ENCODE measurements at places on chromosomes 1 and 21.

DNA sequence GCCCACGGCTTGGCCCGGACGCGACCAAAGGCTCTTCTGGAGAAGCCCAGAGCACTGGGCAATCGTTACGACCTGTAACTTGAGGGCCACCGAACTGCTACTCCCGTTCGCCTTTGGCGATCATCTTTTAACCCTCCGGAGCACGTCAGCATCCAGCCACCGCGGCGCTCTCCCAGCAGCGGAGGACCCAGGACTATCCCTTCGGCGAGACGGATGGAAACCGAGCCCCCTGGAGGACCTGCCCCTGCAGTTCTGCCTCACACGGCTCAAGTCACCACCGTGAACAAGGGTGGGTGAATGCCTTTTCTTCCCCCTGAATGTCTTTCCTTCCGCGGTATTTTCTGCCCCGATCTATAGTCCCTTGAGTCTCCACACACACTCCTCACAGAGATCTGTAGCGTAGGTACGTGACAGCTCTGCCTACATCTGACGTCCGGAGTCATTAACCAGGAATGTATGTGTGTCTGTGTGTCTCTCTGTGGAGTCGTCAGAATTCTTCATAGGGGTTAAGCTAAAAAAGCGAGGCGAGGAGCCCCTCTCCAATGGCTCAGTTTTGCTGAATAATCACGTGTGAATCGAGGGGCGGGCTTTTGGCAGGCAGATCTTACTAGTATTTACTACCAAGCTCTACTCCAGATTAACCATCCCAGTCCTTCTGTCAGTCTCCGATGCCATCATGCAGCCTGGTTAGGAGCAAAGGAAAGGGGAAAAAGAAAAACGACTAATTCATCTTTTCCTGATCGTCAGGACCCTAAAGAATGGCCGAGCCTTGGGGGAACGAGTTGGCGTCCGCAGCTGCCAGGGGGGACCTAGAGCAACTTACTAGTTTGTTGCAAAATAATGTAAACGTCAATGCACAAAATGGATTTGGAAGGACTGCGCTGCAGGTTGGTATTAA lies at the start of gene CDKN2C:
Gene CDKN2C, plus strand, starts transcription at position 635 of the 898 bp plus-strand sequence. Its CDS starts 124 bp downstream, at position 759.
- peak; percentile 76 for DNase-seq

DNA sequence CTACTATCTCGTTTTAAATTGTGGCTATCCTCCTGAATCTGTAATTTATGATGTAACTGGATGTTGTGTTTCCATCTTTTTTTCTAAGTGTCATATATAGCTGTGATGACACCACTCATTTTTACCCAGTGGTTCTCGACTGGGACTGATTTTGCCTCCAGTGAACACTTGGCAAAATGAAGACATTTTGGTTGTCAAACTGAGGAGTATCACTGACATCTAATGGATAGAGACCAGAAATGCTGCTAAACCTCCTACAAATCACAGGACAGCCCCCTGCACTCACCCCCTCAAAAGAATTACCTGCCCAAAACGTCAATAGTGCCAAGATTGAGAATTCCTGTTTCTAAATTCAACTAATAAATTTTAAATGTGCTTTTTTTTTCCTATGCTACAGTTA lies 1.9 kb downstream of the TRMT13 start:
- no peak for DNase-seq

DNA sequence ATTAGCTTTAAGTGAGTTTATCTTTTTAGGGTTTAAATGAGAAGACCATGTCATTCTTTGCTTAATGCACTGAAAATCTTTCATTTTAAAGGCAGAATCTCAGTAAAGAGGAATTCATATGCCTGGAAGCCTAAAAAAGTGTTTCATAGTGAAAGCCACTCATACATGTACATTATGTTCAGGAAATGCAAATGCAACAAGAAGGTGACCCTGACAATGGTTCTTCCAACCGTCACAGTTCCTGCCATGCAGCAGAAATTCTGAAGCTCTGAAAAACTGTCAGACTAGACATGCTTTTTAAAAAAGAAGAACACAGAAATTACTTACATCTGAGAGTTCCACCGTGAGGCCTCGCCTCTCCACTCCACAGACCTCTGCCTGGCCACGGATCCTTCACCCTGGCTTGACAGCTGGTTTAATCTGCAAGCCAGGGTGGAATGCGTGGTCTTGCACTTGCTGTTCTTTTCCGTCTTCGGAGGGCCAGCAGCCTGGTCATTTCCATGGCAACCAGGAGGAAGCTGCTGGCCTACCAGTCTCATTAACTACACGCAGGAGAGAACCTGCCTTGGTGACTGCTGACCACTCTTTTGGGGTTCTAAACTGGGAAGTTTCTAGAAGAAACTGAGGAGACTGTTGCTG lies 41.8 kb upstream of the PAXBP1 start:
- DNase-seq = no peak

DNA sequence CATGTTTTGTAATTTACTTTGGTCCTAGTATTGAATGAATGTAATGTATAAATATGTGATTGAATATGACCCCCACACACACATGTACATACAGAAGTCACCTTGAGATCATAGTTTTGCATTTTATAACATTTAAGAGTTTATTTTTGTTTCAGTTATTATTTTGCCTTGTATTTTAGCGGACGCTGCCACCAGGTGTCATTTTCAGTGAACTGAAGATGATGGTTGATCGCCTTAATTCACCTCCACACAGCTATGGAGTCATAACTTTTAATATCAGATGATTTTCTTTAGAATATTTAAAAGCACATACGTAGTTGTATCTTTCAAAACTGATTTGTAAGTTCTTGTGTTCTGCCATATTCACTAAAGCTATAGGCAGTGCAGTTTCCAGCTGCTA lies 130.4 kb downstream of the DYRK1A start:
- no peak for DNase-seq

GRCh38 chr1:176211396-176212165 lies 4.5 kb upstream of the COP1 start:
- no peak for DNase-seq

DNA sequence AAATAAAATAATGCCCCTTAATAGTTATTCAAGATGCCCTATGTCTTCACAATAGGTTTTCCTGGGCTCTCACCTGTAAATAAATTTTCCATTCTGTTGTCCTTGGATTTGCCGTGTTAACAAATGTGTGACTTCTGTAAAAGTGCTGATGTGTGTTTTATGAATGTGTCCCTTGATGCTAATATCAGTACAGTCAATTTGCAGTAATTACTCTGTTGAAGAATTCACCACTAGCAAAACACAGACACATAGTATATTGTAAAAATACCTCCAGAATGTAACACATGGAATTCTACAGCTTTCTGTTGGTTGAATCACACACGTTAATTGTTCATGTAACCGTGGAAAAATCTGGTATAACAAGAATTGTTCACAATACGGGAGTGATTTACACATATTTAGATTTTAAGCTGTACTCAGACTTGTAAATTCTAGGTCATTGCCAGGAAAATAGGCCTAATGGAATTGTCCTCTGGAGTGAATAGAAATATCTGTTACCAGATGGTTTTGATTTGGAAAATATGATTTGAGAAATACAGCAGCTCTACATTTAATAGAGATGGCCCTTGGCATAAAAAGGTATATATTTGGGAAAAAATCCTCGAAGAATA lies 36.7 kb upstream of the KCNK2 start:
- no peak for DNase-seq

GRCh38 chr1:185790194-185790735 lies 56.1 kb downstream of the HMCN1 start:
- DNase-seq = no peak

DNA sequence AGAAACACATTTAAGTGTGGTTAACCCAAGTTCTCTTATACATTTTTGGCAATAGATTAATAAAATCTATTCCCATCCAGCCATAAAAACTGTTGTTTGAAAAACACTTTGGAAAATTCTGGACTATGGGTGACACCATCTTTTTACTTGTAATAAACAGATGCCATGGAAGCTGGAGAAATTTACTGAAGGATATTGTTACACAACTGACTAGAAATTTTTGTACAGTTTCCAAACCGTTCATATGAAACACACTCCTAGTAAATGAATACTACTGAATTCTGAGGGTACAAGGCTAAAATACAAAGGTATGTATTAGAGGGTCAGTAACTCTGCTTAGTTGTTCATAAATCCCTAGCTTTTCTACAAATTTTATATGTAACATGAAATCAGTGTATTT lies 48.7 kb downstream of the TRIM33 start:
- no peak for DNase-seq

- no peak for DNase-seq
Measured at GRCh38 chr1:203826175-203826574, 30.8 kb downstream of the ZBED6 start.

GRCh38 chr1:234997896-234998741 lies 130.5 kb downstream of the TOMM20 start:
- DNase-seq = no peak

DNA sequence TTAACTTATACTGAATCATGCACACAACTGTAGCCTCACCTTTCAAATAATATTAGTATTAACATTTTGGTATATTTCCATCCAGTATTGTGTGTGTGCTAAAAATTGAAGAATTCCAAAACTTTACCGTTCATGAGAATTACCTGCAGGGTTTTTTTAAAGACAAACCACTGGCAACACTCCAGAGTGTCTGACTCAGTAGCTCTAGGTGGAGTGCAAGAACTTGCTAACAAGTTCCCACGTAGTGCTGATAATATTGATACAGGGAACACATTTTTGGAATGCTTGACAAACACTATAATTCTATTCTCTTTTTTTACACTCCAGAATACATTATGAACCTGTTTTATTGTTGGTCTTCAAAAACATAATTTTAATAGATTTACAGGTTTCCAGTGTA lies 27.7 kb upstream of the SLC5A9 start:
- DNase-seq = no peak

DNA sequence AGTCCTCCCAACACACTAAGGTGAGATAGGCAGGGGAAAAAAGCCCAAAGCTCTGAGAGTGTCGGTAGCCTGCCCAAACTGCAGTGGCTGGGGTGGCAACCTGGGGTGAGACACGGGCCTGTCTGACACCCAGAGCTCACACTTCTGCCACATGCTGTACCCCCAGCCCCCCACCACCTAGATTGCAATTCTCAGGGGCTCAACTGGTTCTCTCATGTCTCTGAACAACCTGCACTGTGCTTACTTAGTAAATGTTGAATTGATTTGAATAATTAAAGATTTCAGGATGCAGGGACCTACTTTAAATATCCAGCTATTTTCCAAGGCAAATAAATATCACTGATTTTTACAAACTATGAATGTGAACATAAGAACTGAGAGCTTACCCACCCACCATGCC lies 115.5 kb downstream of the EDEM3 start:
- no peak for DNase-seq

GRCh38 chr1:2236695-2237677 lies 8.9 kb downstream of the SKI start:
- DNase-seq = no peak

GRCh38 chr1:212608959-212609700 lies 569 bp downstream of the ATF3 start:
- no peak for DNase-seq

DNA sequence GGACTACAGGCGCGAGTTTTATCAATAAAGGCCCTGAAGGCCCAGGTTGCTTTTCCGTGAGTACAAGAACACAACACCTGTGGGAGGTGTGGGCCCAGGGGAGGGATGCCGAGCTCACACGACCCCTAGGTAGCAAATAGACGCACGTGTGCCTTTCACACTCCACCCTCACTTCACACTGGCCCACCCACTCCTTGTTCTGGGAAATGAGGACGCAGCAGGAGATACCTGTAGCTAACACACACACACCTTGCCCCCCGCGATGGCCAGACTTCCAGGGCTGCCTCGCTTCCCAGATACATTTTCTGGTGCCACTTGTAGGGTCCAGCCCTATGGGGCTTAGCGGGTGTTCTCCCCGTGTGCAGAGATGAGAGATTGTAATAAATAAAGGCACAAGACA lies 4.3 kb upstream of the CCDC27 start:
- DNase-seq = no peak

DNA sequence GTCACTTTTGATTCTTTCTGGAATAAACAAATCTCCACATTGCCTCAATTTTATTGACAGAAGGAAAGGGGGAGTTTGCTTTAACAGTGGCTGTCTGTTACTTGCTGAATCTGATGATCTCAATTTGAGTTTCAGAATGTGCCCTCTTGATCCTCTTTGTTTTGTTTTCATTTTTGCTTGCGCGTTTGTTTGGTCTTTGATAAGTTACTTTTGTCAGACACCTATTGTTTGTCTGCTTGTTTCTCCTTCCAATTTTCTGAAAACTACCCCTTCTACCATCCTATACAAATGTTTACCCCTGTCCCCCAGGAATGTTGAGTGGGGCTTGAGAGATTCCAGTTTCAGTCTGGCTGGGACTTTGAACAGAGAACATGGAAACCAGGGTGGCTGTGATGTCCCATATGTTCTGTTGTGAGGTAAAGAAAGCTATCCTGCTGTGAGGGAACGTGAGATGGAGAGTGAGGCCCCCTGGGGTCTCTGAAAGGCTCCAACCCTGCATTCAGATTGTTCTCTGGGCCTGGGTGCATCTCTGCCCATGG lies 11.8 kb upstream of the XCL2 start:
- DNase-seq = no peak

DNA sequence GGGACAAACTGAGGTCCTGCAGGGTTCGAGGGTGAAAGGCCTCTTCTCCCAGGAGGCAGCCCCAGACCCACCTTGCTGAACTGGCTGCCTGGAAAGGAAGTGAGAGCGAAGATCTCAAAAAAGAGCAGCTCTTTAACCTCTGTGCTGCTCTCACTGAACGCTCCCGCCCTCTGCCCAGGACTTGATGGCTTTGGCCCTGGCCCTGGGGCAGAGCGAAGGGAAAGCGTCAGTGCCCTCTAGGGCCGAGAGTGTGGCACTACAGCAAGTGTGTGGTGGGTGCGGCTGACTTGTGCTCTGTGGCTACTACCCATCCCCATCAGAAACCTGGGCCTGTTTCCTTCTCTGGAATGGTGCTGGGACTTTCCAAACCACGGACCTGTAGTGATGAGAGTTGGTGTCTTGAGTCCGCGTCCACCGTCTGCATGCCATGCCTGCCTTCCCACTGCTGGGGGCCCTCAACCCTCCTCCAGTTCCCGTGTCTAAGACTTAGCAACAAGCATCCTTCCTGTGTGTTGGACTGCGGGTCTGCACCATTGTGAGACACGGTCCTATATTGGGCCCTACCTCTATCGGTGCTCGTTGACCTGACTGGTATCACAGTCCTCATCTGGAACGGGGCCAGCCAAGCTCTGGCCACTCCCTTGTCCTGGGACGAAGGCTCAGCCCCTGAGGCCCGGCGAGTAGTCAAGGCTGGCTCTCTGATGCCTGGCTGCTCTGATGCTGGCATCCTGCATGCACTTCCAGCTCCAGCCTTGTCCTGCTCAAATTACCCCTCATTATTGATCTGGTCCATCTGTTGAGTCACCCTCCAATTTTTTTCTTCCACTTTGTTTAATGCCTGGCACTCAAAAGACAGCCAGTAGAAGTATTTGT lies 180.3 kb downstream of the DISC1 start:
- DNase-seq = no peak

- DNase-seq = no peak
Measured at GRCh38 chr1:221392453-221392852, 349.4 kb downstream of the DUSP10 start.

DNA sequence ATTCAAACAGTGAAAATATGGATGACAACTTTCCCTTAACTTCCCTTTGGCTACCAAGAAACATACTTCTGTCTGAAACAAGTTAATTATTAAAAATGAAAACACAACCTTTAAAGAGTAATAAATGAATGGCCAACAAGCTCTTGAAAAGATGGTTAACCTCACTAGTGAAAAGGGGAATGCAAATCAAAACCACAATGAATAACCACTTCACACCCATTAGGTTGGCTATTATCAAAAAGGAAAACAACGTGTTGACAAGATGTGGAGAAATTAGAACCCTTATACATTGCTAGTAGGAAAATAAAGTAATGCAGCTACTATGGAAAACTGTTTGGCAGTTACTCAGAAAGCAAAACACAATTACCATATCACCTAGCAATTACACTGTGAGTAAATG lies 14.1 kb downstream of the COP1 start:
- no peak for DNase-seq
